ENCODE measurements at places on chromosomes 5 and 9.
A peak's percentile ranks its signal among the peaks of the same experiment; 100 is the strongest.

DNA sequence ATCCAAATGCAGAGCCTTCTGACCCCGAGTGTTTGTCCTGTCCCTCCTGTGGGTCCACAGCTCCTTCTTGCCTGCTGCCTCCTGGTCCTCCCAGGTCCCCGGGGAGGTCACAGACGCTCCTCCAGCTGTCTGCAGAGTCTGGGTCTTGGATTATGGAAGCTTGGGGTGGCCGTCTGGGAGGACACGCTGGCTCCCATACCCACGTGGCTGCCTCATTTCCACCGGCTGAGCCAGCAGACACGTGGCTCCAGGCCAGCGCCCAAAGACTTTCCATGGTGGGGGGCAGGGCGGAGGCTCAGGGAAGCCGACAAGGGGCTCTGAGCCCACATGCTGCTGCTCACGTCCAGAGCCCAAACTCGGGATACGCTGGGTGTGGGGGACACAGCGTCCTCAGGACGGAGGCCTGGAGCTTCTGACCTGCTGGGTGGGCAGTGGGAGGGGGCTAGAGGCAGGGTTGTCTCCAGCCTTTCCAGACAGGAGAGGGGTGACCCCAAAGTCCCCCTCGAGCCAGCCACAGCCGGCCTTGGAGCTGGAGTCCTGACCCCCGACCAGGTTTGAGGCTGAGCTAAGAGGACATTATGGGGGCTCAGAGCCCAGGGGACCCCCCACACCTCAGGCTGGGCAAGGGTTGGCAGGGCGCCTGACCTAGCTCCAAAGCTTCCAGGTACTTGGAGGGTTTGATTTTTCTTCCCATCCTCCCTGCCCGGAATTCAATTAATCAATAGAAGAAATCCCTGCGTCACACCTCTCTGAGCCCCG is 24.2 kb upstream of the RNU6ATAC start:
- peak; percentile 25 for DNase-seq

- no peak for DNase-seq
Measured at GRCh38 chr9:77563174-77563573, 84.9 kb downstream of the GNA14 start.

DNA sequence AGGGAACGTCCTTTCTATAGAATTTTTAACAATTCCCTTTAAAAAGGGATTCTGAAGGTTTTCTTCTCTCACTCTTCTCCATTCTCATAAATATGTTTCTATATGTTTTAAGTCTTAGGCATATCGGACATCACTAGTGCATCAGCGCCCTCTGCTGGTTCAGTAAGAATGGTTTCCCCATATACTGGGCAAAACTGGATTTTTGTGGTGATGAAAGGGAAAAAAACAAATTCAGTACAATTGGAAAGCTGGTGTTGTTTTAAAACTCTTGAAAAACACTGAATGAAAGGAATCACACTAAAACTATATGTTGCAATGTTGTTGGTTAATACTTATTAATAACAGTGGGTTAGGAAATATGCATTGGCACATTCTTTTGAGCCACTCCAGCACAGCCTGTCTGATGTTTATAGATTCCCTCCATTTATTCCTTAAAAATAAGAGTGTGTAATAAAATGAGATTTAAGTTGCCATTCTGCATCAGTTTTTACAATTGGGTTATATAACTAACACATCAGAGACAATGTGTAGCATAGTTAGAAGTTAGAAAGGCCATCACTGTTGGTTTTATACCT is 15.8 kb downstream of the CWC27 start:
- DNase-seq: peak; percentile 35

DNA sequence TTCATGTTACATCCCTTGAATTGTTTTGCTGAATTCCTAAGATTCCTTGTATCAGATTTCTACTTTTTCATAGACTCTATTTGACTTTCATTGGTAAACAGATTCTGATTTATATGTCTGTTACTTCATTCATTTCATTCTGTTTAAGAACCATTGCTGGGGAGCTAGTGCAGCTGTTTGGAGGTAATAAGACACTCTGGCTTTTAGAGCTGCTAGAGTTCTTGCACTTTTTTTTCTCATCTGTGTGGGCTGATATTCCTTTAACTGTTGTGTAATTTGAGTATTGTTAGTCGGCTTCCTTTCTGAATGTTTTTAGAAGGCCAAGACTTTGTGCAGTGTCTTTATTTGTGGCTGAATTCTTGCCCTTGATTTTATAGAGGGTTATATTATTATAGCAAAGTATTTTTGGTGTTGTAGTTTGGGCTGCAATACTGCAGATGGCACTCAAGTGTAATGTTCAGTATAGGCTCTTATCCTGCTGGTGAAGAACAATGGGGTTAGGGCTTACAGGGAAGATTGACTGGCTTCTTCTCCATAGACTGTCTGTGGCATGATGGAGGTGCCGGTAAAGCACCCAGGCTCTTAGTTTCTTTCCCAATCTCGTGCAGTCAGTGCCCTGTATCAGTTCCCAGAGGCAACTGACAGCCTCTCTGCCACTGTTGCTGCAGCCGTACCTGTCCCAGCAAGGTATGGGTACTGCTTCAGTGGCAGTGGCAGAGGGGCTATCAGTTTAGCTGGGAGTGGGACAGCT is 162.2 kb downstream of the OXCT1 start:
- DNase-seq: peak; percentile 39

- no peak for DNase-seq
Measured at GRCh38 chr5:154097031-154097430, 58.3 kb downstream of the MFAP3 start.

GRCh38 chr9:127452691-127453090 is 1.4 kb downstream of the LRSAM1 start:
- DNase-seq: no peak

- no peak for DNase-seq
Measured at GRCh38 chr5:64874753-64875152, 106.0 kb downstream of the CWC27 start.

DNA sequence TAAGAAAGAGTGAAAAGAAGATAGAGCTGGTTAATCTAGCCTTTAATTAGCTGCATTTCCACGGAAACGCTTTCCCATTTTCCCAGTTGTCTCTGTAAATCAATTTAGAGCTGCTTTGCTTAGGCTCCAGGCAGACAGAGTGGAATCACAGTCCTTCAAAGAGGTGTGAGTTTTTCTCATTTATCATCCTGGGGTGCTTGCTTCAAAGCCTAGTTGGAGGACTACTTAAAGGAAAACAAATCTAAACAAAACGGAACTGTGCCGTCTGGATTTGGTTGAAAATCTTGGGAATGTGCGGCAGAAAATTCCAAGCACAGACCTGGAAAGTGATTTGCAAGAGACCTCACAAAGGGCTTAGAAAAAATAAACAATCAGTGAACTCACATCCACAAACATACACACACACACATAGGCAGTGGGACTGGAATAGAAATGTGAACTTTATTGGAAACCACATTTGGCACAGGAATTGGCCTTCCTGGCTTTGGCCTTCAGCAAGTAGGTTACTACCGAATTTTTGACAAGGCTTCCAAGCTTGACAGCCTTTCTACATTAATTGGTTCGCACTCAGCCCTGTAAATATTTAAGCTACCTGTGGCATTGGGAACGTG is 235.2 kb upstream of the SLC24A2 start:
- DNase-seq: peak; percentile 36

DNA sequence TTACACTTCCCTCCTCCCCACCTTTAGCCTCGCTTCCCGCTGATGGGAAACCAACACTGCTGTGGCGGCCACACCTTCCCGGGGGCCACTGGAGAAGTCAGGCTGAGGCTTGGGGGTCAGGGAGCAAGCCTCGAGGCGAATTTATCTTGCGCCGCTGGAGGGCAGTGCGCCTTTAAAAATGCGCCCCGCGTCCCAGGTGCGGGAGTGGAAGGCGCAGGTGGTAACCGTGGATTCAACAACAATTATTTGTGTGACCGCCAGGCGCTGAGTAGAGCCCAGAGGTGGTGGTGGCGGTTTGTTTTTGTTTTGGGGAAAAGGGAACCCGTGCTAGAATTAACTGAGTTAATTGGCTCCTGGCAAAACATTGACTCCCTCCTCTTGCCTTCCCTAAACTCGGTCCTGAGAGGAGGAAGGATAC is 1.1 kb downstream of the CFAP77 start:
- no peak for DNase-seq

- DNase-seq: no peak
Measured at GRCh38 chr9:693201-694091, 148.1 kb upstream of the DMRT1 start.

- DNase-seq: peak; percentile 57
Measured at GRCh38 chr5:126872561-126873354, 95.8 kb downstream of the LMNB1 start.

GRCh38 chr9:70551801-70552200 is 137.3 kb upstream of the KLF9 start:
- DNase-seq: no peak

- no peak for DNase-seq
Measured at GRCh38 chr5:139795074-139796001, at the start of gene PSD2. TSS of gene PSD2 (plus strand) at chr5:139795808. CDS start at chr5:139809441, 13,633 bp downstream.

- DNase-seq: no peak
Measured at GRCh38 chr5:65623482-65623881, 651 bp downstream of the TRIM23 start.

- no peak for DNase-seq
Measured at GRCh38 chr9:138095813-138096518, 218.4 kb downstream of the CACNA1B start.
